ENCODE measurements at places on chromosomes 4 and X.

- DNase-seq: no peak
Measured at GRCh38 chr4:168656055-168656660, 159.3 kb downstream of the PALLD start.

DNA sequence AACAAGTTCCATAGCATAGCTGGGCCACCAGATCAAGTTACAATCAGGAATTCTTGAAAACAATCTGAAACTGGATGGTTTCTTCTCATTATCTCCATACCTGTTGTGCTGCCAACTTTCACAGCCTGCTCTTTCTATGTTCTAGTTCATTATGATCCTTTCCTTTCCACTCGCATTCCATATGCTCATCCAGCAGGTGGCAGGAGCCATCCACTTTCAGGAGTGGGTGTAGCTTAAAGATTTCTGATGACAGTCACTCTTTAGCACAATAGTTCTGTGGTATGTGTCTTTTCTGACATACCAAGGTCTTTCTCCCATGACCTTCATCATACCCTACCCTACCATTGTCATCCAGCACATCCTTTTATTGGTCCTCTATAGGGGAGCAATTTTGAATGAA is 46.4 kb downstream of the PAGE2 start:
- peak; percentile 24 for DNase-seq

DNA sequence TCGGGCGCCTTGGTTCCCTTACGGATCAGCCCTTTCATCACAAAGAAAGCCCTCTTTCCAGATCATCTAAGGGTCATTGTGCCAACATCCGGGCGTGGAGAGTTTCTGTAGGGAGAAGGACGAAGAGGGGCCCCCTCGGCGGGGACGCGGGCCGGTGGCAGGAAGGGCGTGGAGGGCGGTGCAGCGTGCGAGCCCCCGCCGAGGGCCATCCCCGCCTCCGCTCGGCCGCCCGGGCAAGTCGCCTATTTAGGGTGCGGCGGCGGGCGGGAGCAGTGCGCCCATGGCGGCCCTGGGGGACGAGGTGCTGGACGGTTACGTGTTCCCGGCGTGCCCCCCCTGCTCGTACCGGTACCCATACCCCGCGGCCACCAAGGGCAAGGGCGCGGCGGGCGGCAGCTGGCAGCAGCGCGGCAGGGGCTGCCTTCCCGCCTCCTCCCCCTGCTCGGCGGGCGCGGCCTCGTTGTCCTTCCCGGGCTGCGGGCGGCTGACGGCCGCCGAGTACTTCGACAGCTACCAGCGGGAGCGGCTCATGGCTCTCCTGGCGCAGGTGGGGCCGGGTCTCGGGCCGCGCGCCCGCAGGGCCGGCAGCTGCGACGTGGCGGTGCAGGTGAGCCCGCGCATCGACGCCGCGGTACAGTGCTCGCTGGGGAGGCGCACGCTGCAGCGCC is at the start of gene ZAR1:
TSS of gene ZAR1 (plus strand) at position 241 of the 668 bp plus-strand sequence. CDS start at position 281, 40 bp downstream.
- DNase-seq: peak; percentile 38

DNA sequence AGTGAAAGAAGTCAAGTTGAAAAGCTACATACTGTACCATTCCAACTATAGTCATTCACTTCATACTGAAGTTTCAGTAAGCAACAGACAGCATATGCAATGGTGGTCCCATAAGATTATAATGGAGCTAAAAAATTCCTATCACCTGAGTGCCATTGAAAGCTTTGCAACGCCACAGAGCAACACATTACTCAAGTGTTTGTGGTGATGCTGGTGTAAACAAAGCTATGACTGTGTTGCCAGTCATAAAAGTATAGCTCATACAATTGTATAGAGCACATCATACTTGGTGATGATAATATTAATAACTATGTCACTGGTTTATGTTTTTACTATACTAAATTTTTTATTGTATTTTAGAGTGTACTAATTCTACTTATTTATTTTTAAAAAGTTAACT is 78.9 kb downstream of the NAF1 start:
- no peak for DNase-seq

DNA sequence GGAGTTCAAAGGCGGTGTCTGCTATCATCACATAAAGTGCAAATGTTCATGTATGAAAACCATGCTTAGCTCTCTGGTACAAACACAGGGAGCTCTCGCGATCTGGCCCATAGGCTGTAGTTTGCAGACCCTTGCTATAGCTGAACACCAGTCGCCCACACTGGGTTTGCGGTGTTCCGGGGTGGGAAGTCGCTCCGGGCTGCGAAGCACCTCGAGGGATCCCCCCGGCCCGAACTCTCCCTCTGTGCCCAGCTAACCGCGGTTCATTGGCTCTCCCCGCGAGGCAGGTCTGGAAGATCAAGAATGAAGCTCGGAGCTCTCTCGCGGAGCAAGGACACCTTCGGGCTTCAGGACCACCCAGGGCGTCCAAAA is 341 bp upstream of the PRPS2 start:
- no peak for DNase-seq

DNA sequence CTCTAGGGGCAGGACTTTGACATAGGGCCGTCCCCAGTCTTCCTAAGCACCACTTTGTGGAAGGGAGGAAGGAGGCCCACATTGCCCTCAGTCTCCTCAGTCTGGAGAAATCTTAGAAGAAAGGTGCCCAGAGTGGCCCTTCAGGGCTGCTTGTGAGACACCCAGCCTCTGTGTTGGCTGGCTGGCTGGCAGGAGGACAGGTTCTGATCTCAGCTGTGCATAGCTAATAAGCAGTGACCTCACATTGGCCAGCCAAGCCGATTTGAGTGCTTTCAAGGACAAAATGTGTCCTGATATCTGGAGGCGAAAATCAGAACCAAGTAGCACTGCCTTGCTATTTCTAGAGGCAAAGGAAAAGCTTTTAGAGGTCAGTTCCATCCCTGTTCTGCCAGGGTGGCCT is 211.5 kb downstream of the BCOR start:
- no peak for DNase-seq

- DNase-seq: no peak
Measured at GRCh38 chr4:110211007-110211769, 12.8 kb upstream of the ELOVL6 start.

GRCh38 chr4:166252487-166253402 is 379.7 kb downstream of the TLL1 start:
- DNase-seq: peak; percentile 34

GRCh38 chr4:133929531-133930239 is 271.9 kb downstream of the PABPC4L start:
- DNase-seq: no peak

GRCh38 chr4:164780839-164781238 is 26.9 kb downstream of the SMIM31 start:
- no peak for DNase-seq

- DNase-seq: no peak
Measured at GRCh38 chr4:186137196-186137794, 32.8 kb downstream of the FAM149A start.

- no peak for DNase-seq
Measured at GRCh38 chr4:121551881-121552280, 144.9 kb downstream of the ANXA5 start.

Data from ELF-1 (cell line).